Astrocyte of the hippocampus (primary cell): ENCODE measurements at places on chromosomes 4 and X.

GRCh38 chr4:8050555-8051206 is 107.9 kb downstream of the ABLIM2 start:
- peak; percentile 81 for DNase-seq

DNA sequence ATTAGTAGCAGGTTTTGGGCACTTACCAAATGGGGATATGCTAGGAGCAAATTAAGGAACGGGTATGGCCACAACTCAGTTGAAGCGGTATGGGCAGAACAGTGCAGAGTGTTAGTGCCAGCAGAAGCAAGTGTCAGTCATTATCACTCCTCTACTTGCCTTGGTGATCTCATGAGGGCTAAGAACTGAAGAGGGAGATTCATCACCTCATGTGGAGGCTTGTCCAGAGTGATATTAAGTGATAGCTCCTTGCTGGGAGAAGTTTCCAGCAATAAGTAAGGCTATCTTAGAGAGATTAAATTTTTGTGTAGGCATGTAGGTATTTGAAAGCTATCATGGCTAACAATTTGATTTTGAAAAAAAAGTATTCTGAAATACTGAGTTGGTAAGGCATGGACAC is 615.4 kb upstream of the SMIM31 start:
- no peak for DNase-seq

- peak; percentile 10 for DNase-seq
Observed at GRCh38 chrX:125765347-125765746, 400.7 kb downstream of the DCAF12L2 start.

DNA sequence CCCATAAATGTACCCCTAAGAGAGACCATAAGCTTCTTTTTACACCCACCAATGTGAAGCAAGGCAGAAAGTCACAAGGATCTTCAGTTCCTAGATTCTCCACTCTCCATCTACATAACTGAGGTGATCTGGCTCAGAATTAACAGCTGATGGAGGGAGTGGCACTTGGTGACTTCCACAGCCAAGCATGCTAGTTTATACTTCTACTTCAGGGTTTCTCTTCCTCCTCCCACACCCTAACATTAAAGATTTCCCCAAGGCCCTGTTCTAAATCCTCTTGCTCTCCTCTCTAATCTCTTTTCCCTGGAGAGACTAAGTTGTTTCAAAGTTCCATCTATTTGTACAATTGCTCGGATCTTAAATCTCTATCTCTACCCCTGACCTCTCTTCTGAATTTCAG is 81.1 kb downstream of the MBNL3 start:
- DNase-seq: no peak

- DNase-seq: no peak
Observed at GRCh38 chr4:147801820-147802219, 69.9 kb downstream of the ARHGAP10 start.

GRCh38 chr4:188387179-188387791 is 248.0 kb downstream of the TRIML1 start:
- DNase-seq: peak; percentile 86

GRCh38 chr4:184826691-184827270 is 1.0 kb upstream of the ACSL1 start:
- DNase-seq: no peak

DNA sequence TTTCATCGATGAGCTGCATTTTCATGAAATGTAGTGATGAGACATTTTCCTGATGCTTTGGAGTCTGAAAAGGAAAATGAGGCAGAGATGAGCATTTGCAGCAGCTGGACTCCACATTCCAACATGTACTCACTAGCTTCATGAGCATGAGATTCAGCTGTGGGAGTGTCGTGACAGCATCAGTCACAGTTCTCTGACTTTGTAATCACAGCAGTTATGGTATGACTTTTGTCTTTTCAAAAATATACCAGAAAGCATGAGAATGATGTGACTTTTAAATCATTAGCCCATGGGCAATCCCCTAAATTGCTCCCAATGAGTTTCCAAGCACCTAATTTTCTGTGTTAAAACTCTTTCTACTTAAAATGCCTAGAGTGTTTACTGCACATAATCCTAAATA is 18.3 kb upstream of the MSL3 start:
- no peak for DNase-seq
